ENCODE measurements at places on chromosomes 16 and 17.

DNA sequence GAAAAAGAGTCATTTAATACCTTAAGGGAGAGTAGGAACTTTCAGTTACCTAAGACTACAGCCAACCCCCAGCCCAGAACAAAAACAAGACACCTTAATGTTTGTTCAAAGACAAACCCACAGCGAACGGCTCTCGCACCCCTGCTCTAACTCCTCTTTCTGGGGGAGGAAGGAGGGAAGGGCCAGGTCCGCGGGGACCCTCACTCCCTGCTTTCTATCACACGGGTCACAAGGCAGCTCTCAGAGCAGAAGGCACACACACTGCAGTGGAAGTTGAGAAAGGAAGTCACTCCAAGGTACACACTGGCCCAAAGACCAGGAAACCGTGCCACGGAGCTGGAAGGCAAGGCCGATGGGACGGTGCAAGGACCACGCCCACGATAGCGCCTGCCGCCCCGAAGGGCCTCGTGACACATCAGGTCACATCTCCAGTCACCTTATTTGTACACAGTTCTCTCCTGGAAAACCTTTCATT is 10.0 kb downstream of the LITAFD start:
- no peak for DNase-seq

GRCh38 chr17:28940142-28940541 is 11.2 kb downstream of the PHF12 start:
- no peak for DNase-seq

GRCh38 chr17:44794851-44795413 is 35.2 kb downstream of the GJC1 start:
- DNase-seq, result no peak

DNA sequence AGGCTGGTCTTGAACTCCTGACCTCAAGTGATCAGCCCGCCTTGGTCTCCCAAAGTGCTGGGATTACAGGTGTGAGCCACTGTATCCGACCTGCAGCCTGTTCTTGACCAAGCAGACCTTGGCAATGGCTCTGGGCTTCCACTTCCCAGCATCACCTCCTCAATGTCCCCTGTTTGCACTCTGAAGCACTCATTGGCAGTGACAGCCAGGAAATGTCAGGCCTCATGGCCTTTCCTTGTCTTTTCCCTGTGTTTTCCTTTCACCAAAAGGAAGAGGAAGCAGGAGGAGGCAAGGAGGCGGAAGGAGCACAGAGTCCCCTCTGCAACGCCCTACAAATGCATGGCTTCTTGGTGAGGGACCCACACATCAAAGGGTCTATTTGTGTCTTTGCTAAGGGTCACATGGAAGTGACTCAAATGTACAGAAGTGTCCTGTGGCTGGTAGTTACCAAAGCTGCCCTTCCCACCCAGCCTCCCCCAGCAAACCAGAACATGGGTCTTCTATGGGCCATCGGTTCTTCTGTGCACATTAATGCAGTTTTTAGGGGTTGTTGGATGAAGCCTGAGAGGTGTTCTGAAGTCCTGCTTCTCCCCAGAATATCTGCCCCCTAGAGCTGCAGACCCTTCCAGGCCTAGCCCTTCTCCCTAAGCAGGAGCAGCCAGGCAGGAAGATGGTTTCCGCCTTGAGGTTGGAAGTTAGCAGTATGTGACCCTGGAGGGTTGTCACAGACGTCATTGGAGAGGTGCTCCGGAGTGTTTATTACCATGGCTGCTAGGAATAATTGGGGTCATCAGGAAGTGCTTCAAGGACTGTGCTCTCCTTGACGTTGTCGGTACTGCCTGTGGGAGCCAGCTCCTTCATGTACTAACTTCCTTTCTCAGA is 60.8 kb downstream of the WIPI1 start:
- no peak for DNase-seq

DNA sequence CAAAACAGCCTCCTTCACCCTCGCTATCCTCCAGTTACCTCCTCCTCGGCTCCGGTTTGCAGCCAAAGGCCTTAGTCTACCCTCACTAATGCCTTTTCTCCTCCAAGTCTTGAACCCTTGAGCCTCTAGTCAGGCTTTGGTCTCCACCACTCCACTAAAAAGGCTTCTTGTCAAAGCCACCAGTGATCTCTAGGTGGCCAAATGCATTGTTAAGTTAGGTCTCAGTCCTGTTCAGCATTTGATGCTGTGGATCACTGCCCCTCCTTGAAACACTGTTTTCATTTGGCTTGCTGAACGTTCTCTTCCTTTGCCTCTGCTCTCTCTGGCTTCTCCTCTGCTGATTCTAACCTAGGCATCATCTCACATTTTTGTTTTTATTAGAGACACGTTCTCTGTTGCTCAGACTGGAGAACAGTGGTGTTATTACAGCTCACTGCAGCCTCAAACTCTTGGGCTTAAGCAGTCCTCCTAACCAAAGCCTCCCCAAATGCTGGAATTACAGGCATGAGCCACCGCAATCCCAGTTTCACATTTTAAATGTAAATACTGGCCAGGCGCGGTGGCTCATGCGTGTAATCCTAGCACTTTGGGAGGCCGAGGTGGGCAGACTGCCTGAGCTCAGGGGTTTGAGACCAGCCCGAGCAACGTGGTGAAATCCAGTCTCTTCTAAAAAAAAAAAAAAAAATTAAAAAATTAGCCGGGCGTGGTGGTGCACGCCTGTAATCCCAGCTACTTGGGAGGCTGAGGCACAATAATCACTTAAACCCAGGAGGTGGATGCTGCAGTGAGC is 1.1 kb downstream of the SGF29 start:
- DNase-seq, result no peak

DNA sequence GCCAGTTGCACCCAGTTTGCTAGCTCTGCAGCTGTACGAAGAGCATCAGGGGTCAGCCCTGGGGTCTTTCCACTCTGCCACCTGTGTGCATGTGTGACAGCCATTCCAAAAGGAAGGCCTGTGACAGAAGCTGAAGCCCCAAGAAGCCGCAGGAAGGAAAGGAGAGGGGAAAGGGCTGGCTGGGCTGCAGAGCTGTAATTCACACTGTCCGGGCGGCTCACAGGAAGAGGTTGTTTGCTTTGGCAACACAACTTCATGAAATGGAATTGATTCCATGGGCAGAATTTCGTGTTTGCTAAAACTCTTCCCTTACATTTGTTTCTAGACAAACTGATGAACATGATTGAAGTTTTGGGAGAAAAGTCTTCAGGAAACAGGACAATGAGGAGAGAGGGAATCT is 14.8 kb downstream of the TMEM204 start:
- DNase-seq, result no peak

GRCh38 chr17:34851961-34852540 is 109.2 kb downstream of the CCT6B start:
- DNase-seq, result no peak

Measured in stimulated activated CD4-positive, alpha-beta T cell treated with anti-CD3 and anti-CD28 coated beads, Interleukin-4, amount 100 ng/mL, for 4 hours (primary cell).